ENCODE measurements at places on chromosomes 5 and 9. TPM values are rescaled to one million over a fixed set of nuclear protein-coding genes. Genes with fewer than 3 reads are reported as not detected.

DNA sequence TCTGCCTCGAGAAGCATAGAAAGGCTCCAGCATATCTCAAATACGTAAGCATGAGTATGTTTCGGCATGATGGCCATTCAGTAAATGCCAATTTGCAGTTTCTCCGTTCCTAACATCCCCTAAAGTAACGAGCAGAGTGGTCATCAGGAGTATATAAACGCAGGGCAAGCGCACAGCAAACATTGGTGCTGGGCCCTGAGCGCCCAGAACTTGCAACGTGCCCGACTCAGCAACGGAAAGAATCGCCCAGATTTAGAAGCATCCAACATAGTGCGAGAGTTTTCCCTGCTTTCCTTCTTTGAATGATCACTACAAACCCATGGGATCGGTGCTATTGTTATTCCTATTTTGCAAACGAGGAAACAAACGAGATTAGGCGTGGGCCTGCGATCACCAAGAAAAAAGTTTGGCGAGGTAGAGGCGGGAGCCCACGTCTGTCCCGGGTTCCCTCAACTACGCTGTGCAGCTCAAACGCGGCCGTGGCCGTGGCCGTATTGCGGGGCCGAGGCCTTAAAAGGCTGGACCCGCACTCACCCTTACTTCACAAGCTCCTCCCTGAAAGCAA lies 505 bp downstream of the RPS14 start:
- peak; percentile 26 for DNase-seq

GRCh38 chr9:126485662-126486061 lies 128.1 kb upstream of the LMX1B start:
- no peak for DNase-seq

GRCh38 chr5:134603059-134603458 lies 29.6 kb downstream of the SAR1B start:
- DNase-seq = no peak

- DNase-seq = no peak
Measured at GRCh38 chr9:32886021-32886420, 102.7 kb downstream of the TMEM215 start.

DNA sequence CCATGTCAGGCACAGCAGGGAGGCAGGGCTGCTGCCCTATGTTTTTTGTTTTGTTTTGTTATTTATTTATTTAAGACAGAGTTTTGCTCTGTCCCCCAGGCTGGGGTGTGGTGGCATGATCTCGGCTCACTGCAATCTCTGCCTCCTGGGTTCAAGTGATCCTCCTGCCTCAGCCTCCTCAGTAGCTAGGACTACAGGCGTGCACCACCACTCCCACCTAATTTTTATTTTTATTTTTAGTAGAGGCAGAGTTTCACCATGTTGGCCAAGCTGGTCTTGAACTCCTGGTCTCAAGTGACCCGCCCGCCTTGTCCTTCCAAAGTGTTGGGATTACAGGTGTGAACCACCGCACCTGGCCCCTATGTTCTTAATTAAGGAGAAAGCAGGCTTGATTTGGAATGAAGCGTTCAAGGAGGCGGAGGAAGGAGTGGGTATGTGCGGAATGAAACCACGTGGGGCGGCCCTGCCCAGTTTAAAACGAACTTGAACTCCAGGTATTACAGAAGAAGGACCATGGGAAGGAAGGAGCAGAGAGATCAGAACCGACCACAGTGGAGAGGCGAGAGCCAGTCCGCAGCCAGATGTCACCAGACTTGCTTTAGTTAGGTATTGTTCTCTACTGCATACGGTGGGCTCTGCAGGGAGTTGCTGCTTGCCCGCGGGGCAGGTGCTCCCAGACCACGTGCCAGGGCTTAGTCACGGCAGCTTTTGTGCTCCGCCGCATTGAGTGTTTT lies 34.9 kb upstream of the EPB41L4B start:
- DNase-seq = no peak

- no peak for DNase-seq
Measured at GRCh38 chr9:13677801-13678200, 398.3 kb upstream of the MPDZ start.

DNA sequence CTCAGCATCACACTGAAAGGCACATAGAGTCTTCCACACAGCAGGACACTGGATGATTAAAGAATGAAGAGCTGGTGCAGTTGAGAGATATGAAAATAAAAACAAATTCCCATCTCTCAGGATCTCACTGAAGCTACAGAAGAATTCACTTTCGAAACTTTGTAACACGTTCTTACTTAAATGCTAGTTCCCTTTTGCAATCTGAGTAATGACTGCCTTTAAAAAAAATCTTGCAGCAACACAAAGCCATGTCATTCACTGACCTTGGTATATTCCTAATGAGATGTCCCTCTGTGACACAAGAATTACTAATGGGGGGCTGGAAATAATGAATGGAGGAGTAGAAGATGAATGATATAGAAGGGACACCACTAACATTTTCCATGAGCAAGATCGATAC lies 201.8 kb downstream of the GLIS3 start:
- no peak for DNase-seq

- DNase-seq = peak; percentile 86
Measured at GRCh38 chr5:154758493-154758892, 3.3 kb downstream of the LARP1 start.

DNA sequence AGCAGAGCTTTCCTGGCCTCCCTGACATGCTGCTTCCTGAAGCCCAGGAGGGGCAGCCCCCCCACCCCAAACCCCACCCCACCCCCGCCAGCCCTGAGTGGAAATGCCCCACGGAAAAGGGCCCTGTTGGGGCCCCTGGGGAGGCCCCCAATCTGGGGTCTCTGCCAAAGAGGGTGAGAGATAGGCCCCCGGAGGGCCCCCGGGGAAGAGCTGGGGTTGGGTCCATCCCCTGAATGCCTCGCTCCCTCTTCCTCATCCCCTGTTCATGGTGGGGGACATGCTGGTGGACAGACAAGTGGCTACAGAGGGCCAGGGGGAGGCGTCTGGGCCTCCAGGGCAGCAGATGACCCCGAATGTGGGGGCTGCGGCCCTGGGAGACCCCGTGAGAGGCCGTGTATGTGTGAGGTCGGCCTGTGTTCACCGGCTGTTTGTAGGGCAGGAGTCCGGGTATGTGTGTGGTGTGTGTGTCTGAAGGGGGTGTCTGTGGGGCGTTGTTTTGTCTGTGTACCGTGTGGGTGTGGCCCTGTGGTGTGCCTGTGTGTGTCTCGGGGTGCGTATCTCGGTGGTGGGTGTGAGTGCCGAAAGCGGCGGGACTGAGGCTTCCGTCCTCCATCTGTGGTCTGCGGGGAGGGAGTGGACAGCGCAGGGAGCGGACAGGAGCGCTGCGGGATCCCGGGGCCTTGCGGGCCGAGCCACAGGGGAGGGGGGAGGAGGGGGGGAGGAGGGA lies 11.3 kb downstream of the C9orf50 start:
- DNase-seq = peak; percentile 64

- DNase-seq = no peak
Measured at GRCh38 chr9:38208206-38208901, 139.3 kb upstream of the SHB start.

GRCh38 chr5:77255617-77256016 lies 45.1 kb downstream of the PDE8B start:
- no peak for DNase-seq

DNA sequence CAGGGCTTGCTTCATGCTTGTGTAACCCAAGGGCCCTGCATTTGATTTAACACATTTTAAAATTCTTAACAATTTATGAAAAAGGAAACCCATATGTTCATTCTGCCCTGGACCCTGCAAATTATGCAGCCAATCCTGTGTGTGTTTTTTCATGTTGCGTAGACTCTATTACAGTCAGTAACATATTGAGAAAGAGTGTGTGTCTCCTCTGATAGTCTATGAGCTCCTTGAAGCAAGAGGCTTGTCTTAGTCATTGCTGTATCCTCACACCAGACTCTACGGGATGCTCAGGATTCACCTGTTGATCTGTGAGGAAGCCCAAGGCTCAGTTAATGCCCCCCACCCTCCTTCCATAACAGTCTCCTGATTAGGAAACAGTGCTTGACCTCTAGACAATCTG lies 177.3 kb upstream of the DMAC1 start:
- no peak for DNase-seq

GRCh38 chr5:80739496-80739895 lies 84.7 kb upstream of the DHFR start:
- DNase-seq = no peak

- no peak for DNase-seq
Measured at GRCh38 chr9:124855944-124856765, 2.9 kb downstream of the WDR38 start.

VCP gene
- 187 TPM for total RNA-seq

C5orf34 gene
- 7.0 TPM for total RNA-seq

IFNA13 gene
- total RNA-seq = 8.2 TPM

LVRN gene
- total RNA-seq = 2.4 TPM

DRD1 gene
- 2.4 TPM for total RNA-seq
